ENCODE measurements at places on chromosomes 4 and X.
A peak's percentile ranks its signal among the peaks of the same experiment; 100 is the strongest.

- no peak for DNase-seq
Measured at GRCh38 chrX:30892591-30892990, 3.5 kb upstream of the TAB3 start.

- peak; percentile 64 for DNase-seq
Measured at GRCh38 chr4:123396307-123397143, at the start of gene SPRY1. TSS of gene SPRY1 (plus strand) at chr4:123396795. CDS start at chr4:123401592, 4,797 bp downstream.

DNA sequence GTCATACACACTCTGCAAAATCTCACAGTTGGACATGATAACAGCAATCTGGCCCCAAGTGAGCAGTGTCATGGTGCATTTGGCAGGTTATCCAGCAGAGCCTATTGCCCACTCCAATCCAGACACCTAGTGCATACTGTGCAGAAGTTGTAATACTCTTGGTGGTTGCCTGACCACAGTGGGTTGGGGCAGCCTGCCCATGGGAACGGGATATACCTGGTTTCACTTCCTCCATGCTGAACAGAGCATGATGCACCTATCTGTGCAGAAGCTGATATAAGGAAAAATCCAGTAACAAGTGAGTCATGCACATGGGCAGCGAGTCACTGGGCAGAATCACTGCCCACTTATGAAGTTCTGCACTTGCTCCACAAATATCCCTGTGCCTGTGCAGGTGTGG is 105.3 kb upstream of the IGSF1 start:
- no peak for DNase-seq

DNA sequence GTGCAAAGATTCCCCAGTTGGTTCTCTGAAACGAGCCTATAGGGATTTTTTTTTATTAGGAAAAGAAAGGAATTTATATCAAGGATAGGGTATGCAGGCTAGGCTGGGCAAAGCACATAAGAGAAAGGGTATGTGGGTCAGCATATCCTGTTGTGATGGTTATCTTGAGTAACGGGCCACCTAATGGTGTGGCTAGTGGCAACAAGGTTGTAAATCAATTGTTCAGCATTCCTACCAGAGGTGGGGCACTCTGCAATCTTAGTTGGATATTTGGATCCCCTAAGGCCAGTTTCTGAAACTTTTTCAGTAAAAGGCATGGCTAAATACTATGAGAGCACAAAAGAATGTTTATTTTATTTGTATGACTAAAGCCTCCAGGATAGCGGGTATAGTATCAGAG is 42.7 kb downstream of the DCAF12L1 start:
- DNase-seq: no peak

- no peak for DNase-seq
Measured at GRCh38 chr4:137610960-137611359, 78.7 kb upstream of the PCDH18 start.

DNA sequence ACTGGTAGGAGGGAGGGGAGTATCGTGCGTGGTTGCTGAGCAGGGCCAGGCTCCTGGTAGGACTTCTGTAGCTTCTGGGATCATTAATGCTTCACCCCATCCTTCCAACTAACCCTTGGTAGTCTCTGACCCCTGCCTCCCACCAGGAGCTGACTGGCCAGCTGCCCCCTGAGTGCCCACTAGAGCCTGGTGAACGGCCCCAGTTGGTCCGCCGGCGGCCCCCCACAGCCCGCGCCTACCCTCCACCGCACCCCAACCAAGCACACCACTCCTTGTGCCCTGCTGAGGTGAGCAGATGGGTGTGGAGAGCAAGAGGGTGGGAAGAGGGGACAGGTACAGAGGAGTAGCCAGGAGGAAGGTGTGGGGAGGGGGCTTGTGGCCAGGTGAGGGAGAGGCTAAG is 4.9 kb downstream of the CCDC120 start:
- no peak for DNase-seq

DNA sequence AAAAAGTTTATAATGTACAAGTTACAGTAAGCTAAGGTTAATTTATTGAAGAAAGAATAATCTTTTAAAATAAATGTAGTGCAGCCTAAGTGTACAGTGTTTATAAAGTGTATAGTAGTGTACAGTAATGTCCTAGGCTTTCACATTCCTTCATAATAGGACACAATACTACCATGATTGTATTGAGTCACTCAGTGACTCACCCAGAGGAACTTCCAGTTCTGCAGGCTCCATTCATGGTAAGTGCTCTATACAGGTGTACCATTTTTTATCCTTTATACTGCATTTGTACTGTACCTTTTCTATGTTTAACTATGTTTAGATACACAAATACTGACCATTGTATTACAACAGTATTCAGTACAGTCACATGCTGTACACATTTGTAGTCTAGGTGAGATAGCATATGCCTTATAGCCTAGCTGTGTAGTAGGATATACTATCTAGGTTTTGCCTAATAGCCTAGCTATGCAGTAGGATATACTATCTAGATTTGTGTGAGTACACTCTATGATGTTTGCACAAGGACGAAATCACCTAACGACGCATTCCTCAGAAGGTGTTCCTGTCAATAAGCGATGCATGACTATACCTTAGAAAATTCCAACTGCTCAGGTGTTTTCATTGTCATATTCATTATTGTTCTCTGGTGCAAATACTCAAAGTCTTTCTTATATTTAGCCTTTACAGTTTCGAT is 5.5 kb upstream of the TMEM255A start:
- DNase-seq: no peak

DNA sequence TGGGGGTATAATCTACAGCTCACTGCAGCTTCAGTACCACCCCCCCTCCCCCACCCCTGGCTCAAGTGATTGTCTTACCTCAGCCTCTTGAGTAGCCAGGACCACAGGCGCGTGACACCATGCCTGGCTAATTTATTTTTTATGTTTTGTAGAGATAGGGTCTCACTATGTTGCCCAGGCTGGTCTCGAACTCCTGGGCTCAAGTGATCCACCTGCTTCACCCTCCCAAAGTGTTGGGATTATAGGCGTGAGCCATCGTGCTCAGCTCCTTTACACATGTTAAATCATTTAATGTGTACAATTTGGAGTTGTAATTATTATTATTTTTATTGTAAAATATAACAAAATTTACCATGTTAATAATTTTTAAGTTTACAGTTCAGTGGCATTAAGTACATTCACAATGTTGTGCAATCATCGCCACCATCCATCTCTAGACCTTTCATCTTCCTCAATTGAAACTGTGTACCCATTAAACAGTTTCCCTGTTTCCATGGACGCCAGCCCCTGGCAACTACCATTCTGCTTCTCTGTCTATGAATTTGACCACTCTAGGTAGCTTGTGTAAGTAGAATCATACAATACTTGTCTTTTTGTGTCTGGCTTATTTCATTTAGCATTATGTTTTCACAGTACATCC is 6.1 kb downstream of the SLAIN2 start:
- no peak for DNase-seq

DNA sequence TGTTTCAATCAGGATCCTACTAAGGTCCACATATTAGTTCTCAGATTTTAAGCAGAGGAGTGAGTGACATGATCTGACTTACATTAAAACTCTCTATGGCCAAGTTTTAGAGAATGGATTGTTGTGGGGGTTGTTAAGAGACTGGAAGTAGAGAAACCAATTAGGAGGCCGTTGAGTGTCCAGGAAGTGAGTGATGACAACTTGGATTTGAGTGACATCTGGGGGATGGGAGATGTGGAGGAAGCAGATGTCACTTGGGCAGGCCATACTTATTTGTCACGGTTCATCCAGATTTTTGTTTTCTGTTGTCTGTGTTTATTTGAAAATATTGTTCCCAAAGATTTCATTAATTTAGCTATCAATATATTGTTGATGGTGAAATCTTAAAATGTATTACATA is 28.3 kb downstream of the ADD1 start:
- no peak for DNase-seq

DNA sequence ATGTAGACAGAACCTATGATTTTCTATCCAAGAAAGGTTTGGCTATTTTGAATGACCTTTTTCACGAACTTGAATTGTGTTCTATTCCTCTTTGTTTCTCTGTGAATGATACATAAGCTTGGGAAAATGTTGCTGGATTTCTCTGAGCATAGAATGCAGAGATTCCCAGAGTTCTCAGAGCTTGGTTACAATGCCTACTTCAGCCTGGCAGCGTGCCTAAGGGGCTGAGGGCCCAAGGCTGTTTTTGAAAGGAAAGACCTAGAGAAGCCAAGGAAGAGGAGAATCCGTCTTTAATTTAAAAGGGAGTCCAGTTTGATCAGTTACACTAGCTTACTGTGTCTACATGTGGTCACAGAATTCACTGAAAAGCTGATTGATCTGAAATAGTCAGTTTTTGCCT is 55.3 kb upstream of the CXorf51B start:
- DNase-seq: no peak

DNA sequence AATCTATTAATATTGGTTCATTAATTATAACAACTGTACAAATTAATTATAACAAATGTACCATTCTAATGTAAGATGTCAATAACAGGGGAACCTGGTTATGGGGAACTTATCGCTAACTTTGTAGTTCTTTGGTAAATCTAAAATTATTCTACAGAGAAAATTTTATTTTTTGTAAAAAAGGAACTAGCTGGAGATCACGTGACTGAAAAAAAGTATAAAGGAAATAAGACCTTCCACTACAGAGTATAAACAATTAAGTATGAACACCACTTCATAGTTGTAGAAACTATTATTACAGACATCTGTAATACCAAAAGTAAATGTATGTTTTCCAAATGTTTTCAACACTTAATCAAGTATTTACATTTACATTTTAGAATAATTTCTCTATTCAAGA is 77.9 kb upstream of the DKK2 start:
- no peak for DNase-seq

DNA sequence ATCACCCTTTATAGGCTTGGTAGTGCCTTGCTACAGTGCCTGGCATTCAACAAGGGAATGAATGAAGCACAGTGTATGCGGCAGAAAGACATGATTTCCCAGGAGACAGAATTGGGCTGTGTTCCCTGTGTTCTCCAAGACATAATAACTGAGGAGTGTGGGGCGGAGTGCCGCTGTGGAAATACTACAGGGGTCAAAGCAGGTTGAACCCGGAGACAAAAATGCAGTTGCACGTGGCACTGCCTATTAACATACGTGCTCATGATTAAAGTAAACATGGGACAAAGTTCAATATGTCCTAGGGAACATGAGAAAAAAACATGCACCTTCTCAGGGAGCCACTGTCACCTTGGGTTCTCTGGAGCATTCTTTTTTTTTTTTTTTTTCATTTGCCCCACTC is 820.8 kb downstream of the RPA4 start:
- DNase-seq: no peak

DNA sequence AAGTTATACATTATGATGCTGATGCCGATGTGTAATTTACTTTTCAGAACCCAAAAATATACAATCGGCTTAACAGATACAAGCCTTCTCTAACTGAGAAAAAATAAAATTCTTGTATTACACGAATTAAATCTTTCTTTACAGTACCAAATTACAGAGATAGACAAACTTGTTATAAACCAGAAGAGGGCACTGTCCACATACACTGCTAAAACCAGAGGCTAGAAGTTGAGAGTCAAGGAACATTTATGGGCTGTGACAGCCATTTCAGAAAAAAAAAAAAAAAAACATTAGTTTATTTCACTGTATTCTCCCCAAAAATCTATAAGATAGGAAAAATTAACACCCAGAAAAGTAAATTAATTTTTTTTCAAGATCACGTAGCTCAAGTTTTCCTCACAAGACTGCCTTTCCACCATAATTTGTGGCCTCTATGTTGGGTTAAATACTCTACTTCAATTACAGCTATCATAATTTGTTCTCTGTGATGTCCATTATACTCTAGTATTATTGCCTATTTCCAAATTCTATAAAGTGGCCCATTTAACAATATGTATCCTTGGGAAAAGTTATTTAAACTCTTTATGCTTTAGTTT is 12.0 kb downstream of the EREG start:
- DNase-seq: peak; percentile 74

DNA sequence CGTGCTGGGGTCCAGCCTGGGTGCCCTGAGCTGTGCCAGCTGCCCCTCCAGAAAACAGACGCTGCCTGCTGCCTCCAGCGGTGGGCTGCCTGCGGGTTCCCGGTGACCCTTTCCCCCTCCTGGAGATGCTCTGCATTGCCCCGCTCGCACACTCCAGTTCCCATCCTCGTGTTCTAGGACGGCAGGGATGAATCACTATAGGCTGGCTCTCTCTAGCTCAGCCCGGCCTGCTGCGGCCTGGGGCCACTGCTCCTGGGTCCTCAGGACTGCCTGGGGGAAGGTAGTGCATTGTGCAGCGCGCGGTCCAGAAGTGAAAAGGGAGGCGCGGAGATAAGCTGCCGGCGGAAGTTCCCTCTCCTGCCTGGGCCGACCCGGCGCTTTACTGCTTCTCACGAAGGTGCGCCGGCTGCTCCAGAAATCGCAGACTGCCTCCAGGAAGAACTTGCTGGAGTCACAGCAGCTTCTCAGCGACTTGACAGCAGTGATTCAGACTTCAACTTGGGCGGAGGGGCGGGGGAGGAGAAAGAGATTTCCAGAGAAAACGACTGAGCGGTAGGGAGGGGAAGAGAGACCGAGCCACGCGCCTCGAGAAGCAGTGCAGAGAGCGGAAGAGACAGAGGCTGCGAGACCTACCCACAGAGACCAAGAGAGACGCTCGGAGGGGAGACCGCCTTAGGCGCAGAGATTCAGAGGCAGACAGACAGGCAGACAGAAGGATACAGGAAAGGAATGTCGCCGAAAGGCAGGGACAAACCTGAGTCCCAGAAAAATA is 6.7 kb upstream of the MSX1 start:
- DNase-seq: no peak

DNA sequence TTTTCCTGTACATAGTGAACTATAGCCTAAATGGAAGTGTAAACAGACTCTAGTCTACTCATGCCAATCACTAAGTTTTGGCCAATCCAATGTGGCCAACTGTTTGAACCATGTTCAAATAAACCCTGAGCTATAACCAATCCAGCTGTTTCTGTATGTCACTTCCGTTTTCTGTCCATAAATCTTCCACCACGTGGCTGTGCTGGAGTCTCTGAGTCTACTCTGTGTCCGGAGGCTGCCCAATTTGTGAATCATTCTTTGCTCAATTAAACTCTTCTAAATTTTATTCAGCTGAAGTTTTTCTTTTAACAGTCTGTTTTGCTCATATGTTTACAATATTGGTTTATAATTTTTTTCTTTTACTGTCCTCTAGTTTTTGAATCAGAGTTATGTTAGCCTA is 112.3 kb upstream of the BANK1 start:
- no peak for DNase-seq

DNA sequence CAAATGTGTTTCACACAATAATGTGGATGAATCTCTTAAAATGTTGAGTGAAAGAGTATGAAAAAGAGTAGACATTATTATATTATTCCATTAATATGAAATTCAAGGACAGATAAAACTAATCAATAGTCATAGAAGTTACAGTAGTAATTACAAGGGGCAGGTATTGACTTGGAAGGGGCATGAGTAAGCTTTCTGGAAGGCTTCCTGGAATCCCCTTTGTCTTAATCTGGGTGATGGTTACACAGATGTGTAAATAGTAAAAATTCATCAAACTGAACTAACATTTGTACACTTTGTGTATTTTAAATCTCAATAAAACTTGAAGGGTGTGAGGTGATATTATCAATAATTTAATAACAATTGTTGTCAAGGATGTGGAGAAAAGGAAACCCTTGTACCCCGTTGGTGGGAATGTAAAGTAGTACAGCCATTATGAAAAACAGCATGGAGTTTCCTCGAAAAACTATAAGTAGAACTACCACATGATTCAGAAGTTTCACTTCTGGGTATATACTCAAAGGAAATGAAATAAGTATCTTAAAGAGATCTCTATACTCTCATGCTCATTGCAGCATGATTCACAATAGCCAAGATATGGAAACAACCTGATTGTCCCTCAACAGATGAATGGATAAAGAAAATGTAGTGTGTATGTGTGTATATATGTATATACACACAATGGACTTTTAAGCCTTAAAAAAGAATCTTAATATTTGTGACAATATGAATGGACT is 96.9 kb upstream of the MID1IP1 start:
- DNase-seq: no peak
